ENCODE measurements at places on chromosomes 5 and 9.

- peak; percentile 63 for DNase-seq
Measured at GRCh38 chr9:85742597-85742936, 813 bp upstream of the AGTPBP1 start.

- no peak for DNase-seq
Measured at GRCh38 chr5:169011451-169011850, 289.5 kb downstream of the SLIT3 start.

DNA sequence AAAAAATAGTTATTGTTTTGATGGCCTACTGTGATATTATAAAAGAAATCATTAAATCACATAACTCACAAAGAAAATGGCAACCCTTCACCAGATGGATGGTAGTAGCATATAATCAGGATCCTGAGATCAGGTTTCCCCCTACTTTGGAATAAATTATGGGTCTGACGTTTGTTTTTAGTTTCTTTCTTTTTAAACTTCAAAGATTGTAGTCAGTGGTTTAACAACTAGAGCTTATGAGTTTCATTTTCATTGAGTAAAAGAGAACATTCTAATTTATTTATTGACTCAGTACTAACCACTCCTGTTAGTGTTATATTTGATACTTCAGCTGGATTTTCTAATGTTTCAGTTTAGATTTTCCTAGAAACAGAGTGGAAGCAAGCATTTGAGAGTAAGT lies 218.0 kb upstream of the PCSK5 start:
- DNase-seq: no peak

- DNase-seq: no peak
Measured at GRCh38 chr9:135491764-135492163, 8.7 kb upstream of the MRPS2 start.

DNA sequence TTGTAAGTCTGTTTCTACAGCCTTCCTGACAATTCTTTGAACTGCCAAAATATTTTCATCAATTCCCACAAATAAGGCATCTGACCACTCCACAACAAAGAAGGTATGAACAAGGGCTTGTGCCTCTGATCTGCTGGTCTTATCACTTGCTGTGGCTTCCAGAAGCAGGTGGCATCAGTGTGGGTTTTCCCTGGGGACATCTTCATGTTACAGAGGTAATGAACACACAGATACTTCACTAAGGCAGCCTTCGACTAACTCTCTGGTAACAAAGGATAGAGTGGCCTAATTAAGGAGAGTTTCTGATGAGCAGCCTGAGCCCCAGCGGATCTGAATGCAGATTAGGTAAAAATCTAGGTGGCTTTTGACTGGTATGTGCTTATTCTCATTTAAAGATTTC lies 15.2 kb upstream of the ERAP2 start:
- DNase-seq: no peak

- DNase-seq: peak; percentile 37
Measured at GRCh38 chr5:177111720-177112394, 21.7 kb upstream of the NSD1 start.

- DNase-seq: no peak
Measured at GRCh38 chr9:121735065-121735792, 83.8 kb downstream of the DAB2IP start.

GRCh38 chr5:1788828-1789227 lies 10.8 kb downstream of the MRPL36 start:
- DNase-seq: no peak

DNA sequence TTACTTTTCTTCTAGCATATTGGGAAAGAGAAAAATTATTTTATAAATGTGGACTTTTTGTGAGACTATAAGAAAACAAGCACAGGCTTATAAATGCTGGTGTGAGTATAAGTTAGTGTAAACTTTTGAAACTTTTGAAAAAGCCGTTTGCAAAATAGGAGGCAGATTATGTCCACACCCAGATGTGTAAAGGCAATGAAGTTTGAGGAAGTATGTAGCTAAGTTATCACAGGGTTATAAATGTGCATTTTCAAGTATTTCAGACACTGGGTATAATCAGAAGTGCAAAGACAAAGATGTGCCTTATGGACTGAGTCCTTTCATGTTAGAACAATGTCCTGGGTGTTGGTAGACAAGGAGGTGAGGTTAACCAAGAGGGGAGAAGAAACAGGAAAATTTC lies 85.5 kb downstream of the ANXA1 start:
- DNase-seq: no peak

DNA sequence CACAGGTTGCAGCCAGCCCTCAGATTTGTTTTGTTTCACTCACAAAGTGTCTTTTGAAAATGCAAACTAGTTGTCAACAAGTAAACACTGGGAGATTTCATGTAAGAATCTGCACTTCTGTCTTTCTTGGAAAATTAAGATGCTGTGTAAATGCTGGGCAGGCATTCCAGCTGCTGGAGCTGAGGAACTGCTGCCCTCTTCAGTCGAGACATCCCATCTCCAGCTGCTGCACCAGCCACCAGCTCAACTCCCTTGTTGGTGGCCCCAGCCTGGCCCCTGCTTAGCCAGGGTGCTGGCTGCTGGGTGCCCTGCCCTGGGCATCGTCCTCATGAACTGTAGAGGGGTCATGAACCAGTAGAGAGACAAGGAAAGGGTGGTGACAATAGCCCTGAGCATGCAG lies 33.1 kb upstream of the AFAP1L1 start:
- DNase-seq: no peak

GRCh38 chr5:177249761-177250537 lies 53.6 kb downstream of the RAB24 start:
- DNase-seq: no peak

- no peak for DNase-seq
Measured at GRCh38 chr5:172133359-172134029, 54.5 kb downstream of the STK10 start.

- DNase-seq: peak; percentile 54
Measured at GRCh38 chr9:78280982-78281668, 15.8 kb upstream of the PSAT1 start.

DNA sequence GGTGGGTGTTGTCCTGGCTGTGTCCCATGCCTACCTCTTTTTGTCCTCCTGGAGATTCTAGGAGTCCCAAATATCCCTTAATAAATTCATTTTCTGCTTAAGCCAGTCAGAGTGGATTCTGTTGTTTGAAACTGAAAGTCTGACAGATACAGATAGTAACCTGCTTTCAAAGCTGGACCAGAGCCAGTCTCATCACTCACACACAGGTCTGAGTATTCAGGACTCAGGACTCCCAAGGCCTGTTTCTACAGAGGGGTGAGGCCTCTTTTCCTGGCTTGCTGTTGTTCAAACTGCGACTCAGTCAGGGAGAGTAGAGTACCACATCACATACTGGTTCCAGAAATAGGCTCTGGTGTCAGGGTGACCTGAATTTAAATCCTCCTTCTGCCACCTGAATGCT lies 190.1 kb downstream of the PAX5 start:
- DNase-seq: no peak

- no peak for DNase-seq
Measured at GRCh38 chr5:14510156-14510734, 71.3 kb upstream of the OTULINL start.
